ENCODE measurements at places on chromosomes 4 and X.

DNA sequence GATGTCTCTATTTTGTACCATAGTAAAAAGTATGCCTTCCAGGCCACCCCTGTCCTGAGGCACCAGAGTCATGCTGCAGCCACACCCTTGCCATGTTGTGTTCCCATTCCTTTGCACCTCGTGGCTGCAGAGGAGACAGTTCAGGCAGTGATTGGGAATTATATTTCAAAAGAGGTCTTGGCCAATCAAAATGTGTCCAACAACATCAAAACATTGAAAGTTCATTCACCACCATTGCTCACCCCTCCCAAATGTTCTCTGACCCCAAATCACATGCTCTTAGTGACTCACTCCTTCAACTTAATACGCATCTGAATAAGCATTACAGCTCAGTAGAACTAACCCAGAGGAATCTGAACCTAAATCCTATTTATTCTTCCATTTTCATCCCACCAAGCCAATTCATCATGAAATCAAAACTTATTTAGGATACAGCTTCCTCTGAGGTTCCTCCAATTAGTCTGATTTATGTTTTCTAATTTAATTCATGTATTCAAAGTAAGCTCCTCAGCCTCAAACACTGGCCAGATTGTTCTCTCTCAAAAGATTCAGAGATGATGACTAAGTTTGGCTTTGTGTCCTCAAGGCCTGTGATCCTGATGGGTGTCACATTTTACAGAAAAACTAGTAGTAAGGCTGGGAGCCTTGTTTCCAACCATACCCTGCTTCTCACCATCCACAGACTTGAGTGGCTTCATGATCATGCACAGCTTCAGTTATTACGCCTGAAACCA lies 323.2 kb upstream of the INTU start:
- no peak for DNase-seq

DNA sequence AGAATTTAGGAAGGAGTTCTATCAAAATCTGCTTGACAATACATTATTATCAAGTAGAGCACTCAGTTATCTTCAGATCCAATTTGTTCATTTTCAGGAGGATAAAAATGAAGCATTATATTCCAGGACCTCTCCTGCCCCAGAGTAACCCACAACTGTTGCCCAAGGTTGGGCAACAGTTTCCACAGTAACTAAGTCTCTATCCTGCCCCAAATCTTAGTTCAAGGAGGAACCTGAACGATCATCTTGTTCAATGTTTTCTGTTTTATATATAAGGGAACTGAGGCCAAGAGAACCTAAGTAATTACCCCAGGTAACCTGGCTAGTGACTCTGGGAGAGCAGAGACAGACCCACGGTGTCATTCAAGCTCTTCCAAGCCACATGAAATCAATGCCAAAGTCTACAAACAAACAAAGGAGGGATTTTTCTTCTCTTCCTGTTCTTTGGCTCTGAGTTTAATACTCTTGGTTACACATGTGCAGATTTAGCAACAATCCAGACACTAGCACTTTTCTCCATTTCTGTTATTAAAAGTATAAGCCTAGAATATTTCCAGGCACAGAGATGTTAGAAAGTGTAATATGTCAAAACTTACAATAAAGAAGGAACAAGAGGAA lies 105.6 kb downstream of the C4orf51 start:
- DNase-seq: no peak

DNA sequence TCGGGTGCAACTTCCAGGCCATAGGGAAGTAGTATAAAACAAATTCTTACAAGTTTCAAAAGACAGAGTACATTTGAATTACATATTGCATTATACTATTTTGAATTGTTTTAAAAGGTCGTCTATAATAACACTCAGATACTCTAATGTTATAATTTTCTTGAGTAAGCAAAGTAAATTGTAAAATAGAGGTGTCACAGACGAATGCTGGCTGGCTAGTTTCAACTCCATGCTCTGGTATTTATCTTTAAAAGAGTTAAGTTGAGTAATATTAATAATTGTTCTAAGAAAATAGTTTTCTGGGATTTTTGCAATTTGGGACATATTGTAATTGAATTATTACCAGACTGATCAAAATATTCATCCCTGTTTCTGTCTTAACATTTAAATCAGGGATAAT lies 764.9 kb downstream of the TECRL start:
- no peak for DNase-seq

GRCh38 chr4:78747475-78747922 lies 28.7 kb upstream of the BMP2K start:
- DNase-seq: no peak
